ENCODE measurements at places on chromosomes 2 and 18. TPM values are rescaled to one million over a fixed set of nuclear protein-coding genes. Genes with fewer than 3 reads are reported as not detected.

GRCh38 chr2:68807821-68808266, 63.4 kb downstream of the BMP10 start:
- peak; percentile 43 for DNase-seq

DNA sequence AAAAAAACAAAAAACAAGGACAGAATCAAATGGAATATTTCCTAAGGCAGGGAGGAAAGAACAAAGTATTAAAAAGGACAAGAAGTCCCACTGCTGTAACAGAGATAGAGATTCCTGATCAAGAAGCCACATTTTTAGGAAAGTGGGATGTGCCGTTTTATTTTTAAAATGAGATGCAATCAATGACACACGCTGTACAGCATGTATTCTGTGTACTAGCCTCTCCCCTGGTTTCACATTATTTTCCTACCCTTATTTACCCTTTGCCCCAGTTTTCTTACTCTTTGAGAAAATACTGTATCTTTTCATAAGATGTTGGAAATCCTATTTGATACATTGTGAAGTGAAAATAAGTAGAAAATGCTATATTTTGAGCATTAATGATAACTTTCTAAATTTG, 45.8 kb downstream of the E2F6 start:
- DNase-seq = no peak

DNA sequence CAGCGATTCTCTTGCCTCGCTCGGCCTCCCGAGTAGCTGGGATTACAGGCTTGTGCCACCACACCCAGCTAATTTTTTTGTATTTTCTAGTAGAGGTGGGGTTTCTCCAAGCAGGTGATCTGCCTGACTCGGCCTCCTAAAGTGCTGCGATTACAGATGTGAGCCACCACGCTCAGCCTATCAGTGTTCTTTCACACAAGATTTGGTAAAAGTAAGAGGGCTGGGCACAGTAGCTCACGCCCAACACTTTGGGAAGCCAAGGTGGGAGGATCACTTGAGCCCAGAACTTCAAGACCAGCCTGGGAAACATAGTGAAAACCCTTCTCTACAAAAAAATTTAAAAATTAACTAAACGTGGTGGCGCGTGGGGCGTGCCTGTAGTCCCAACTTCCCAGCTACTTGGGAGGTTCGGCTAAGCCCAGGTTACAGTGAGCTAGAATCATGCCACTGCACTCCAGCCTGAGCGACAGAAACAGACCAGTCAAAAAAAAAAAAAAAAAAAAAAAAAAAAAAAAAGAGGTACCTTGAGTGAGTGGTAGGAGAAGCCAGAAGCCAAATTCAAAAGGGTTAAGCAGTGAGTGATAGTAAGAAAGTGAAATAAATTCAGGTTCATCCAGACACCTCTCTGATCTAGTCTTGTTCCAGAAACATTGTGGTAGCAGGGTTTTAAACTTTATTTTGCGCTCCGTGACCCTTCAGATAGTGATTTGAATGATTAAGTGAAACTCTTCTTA, 981 bp downstream of the MRPL53 start:
- no peak for DNase-seq

DNA sequence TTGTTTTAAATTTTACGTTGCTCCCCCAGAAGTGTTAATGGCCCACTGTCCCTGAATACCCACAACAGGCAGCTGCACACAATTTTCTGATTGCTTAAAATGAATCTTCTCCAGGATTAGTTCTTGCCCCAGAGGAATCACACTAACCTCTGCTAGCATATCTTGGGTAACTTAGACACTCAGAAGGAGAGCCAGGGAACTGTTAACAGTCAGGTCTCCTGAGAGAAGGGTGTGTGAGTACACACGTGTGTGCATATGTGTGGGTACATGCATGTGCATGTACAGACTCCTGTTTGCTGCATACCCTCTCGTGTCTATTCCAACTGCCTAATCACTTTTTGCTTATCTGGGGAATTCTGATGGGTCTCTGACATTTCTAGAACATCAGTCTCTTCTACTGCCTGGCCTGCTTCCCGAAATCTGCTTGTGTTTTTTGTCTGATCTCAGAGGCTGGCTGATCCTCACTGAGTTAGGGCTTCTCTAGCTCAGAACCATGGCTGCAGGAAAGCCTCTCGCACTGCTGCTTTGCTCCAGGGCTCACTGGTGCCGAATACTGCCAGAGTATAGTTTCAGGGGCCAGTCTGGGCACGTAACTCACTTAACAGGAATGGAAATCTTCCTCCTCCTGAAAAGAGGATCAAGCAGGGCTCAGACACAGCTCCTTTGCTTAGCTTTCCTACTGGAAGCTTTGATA, 62.8 kb downstream of the PRELID3A start:
- no peak for DNase-seq

ODC1 gene
- polyA plus RNA-seq = 94.8 TPM

DNA sequence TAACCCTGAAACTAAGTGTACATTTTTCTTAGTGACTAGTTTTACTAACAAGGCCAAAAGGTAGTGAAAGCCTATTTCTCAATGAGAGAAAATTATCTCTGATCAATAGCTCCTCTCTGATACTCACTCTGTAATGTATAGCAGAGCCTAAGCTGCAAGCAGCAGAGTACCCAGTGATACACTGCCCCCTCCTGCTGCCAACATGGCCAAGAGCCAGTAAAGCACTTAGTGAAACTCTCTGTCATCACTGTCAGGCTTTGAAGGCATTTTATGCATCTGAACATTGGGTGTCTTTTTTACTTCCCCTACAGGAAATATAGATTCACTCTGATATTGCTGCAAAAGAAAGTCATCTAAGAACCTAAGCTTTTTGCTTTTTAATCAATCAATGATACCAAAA, 784.1 kb upstream of the CDH7 start:
- DNase-seq = no peak

DNA sequence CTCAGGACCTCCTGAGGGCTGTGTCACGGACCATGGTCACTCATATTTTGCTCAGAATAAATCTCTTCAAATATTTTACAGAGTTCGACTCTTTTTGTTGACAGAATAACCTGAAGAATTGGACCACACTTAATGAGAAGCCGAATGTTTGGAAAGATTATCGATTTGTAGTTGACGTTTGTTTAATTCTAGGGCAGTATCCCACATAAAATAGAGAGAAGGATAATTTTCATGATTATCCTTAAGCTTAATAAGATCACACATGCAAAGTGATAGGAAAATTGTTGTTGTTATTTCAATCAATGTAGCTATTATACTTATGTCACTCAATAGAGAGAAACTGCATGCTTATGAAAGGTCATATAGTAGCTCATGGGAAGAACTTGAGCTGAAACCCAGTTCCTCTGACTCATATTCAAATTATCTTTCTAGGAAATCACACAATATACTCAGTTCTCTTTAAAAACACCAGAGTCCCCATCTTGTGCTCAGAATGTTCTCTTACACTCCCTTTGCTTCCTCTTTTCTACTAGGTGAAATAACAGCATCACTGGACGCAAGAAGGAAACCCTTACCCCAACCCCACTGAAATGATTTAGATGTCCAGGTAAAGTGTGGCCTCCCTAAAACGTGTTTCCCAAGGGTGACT, 982.1 kb downstream of the TSN start:
- peak; percentile 11 for DNase-seq

DNA sequence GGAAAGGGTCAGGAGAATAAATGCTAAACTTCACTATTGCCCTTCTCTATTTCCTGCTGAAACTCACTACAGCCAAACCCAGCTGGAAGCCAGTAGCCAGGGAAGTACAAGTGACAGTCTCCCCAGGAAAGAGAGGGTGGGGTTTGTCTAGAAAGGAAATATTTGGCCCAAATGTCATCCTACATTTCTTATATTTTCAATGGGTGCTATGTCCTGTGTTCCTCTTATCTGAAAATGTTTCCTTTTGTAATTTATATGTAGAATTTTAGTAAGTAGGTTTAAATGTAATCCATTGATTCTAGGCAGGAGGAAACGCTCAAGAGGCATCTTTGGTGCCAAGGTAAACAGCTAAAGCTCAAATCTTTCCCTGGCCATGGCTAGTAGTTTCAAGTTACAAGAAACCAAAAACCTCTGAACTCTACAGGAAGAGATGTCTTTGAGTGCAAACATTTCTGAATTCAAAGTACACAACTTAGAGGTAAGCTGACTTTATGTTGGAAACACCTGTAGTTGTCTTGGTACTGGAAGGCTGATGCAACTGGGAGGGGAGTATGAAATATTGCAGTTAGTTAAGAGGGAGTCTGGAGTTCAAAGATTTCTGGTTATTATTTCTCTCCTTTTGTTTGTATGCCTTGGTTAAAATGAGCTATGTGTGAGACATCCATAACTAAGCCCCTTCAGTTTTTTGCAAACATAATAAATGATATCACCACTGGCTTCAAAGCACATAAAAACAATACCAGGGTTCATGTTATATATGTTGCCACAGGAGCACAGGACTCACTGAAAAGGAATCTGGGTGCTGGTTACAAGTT, 356.1 kb upstream of the ZC3H15 start:
- DNase-seq = peak; percentile 90

DNA sequence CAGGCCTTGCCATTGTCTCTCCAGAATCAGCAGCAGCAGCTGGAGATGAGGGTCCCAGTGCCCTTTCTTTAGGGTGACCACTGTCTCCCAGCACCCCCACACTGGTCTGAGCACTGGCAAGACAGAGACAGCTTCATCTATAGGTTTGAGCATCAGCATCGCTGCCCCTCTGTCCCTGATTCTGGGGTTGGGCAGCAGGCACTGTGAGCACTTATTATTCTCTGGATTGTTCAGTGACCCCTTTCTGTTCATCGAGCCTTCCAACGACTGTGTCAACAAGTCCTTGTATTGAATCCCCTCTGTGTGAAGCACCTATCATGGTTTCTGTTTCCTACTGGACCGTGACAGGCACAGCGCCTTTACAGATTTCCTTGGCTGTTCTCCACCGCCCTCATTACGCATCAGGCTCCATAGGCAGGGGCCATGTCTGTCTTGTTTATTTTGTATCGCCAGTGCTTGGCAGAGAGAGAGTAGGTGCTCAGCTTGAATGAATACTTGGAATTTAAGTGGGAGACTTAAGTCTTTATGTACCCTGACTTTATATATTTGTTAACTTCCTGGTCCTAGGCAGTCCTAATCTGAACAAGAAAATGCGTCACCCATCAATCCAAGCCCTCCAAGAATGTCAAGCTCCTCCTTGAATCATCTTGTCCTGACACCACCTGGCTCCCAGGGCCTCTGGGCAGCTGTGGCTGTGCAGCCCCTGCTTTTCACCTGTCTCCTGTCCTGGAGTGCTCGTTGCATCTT, 11.4 kb downstream of the MALL start:
- no peak for DNase-seq
